ENCODE measurements at places on chromosomes 4 and X. TPM values are rescaled to one million over a fixed set of nuclear protein-coding genes. Genes with fewer than 3 reads are reported as not detected.
A peak's percentile ranks its signal among the peaks of the same experiment; 100 is the strongest.

Gene DCAF8L2
- total RNA-seq, result not detected

Gene CRLF2
- total RNA-seq, result not detected

Gene DUSP9
- total RNA-seq, result not detected

Gene BTC
- total RNA-seq, result not detected

Gene CXorf51B
- not detected for total RNA-seq

DNA sequence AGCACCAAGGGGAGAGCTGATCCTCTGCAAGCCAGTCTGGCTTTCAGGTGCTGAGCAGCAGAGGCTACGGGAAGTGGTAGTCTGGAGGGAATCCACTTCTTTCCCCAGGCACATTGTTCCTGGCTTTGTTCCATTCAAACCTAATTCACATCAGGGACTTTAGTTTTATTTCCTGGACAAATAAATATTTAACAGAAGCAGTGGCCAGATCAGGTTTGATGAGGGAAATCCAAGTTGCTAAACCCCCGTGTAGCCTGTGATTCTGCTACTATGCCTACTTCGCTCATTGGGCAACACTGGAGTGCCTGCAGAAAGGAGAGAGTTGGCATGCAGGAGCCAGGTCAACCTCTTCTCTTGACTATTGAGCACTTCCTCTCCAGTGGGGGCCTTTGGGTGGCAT, 13.8 kb upstream of the STBD1 start:
- no peak overlapping the region for H3K4me3 ChIP-seq
- peaks cover 22% of the 10 kb centered on the region for H3K36me3 ChIP-seq
- no peak for DNase-seq
- H3K27me3 ChIP-seq, result peaks cover 11% of the 10 kb centered on the region

GRCh38 chr4:56531149-56531770, 25.7 kb downstream of the ARL9 start:
- H3K27ac ChIP-seq, result no peak overlapping the region
- H3K4me3 ChIP-seq, result no peak overlapping the region
- H3K36me3 ChIP-seq, result no peaks in the 10 kb centered on the region
- no peaks in the 10 kb centered on the region for H3K27me3 ChIP-seq
- DNase-seq, result no peak

DNA sequence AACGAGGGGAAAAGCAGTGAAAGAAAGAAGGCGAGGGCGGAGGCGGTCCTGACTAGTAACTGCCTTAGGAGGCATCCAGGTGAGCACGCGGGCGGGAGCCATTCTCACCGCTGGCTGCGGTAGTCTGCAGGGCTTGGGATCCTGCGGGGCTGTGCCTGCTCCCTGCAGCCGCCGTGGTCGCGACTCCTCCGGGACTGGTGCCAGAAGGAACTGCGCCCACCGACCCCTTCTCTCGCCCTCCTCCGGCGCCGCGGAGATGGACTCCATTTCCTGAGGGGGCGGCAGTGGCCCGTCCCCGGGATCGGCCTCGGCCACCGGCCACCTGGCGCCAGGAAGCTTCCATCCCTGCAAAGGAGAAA, 543 bp downstream of the NFXL1 start:
- peak; percentile 15 for DNase-seq
- H3K27ac ChIP-seq, result peak overlapping the region; percentile 97
- no peaks in the 10 kb centered on the region for H3K27me3 ChIP-seq
- peaks cover 41% of the 10 kb centered on the region for H3K4me1 ChIP-seq

DNA sequence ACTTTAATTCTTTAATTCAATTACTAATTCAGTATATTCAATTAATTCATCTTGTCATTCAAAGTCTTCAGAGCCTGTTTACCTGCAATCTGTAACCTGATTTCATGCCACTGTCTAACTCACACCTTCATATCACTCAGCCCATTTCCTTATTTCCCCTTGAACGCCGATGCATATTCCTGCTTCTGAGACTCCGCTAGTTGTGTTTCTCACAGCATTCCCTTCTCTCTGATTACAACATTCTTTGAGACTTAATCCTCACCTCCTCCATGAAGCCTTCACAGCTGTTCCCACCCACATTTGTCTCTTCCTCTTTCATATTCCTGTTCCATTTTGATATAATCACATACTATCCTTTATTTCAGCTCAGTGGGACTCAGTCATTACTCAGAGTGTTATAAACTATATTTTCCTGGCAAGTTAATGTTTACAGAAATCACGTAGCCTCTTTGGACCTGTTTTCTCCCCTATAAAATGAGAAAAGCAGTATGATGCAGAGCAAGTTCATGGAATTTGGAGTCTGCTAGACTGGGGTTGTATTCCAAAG, 69.0 kb downstream of the MAP9 start:
- peaks cover 19% of the 10 kb centered on the region for H3K27me3 ChIP-seq
- DNase-seq, result no peak
- no peak overlapping the region for H3K27ac ChIP-seq
- H3K4me1 ChIP-seq, result no peaks in the 10 kb centered on the region
- H3K4me3 ChIP-seq, result no peak overlapping the region

DNA sequence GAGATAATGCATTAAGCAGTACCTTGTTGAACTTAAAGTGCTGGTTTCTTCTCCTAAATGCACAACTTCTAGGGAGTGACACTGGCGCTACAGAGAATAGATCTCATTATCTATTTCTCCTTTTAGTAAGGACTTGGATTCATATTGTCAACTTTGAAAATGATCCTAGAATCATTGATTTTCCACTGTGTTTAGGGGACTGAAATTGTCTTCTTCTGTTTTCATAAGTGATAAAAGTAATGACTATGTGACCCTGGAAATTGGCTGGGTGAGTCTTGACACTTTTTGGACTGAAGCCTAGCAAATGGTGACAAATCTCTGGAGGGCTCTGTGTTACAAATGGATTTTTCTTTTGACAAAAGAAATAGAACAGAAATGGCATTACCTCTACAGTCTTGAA, 167.8 kb downstream of the NDST4 start:
- no peaks in the 10 kb centered on the region for H3K27me3 ChIP-seq
- no peaks in the 10 kb centered on the region for H3K4me1 ChIP-seq
- no peak for DNase-seq
- H3K36me3 ChIP-seq, result no peaks in the 10 kb centered on the region
- no peak overlapping the region for H3K4me3 ChIP-seq
- no peak overlapping the region for H3K27ac ChIP-seq

DNA sequence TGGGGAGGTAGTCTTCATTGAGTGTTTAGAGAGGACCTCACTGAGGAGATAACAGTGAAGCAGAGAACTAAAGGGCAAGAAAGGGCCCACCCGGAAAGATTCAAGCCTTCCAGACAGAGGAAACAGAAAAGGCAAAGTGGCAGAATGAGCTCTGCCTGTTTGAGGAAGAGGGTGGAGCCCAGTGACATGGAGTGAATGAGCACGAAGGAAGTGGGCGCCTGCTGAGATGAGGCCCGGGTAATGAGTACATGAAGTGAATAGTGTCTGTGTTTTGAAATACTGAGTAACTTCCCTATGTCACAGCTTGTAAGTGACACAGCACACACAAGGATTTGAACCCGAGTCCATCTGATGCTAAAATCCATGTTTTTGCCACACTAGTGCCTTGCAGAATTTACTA, 32.5 kb upstream of the TLR2 start:
- H3K27ac ChIP-seq, result peak overlapping the region; percentile 93
- no peaks in the 10 kb centered on the region for H3K36me3 ChIP-seq
- H3K4me1 ChIP-seq, result peaks cover 13% of the 10 kb centered on the region
- DNase-seq, result peak; percentile 55
- H3K4me3 ChIP-seq, result peak overlapping the region; percentile 47

DNA sequence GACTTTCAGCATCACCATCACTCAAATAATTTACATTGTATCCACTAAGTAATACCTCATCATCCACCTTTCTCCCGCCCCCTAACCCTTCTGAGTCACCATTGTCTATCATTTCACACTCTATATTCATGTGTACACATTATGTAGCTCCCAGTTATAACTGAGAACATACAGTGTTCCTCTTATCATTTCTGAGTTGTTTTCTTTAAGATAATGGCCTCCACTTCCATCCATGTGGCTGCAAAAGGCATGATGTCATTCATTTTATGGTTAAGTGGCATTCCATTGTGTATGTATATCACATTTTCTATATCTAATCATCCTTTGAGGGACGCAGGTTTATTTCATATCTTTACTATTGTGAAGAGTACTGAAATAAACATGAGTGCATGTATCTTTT, 14.6 kb upstream of the NDST4 start:
- no peak overlapping the region for H3K4me3 ChIP-seq
- H3K4me1 ChIP-seq, result no peaks in the 10 kb centered on the region
- H3K36me3 ChIP-seq, result no peaks in the 10 kb centered on the region
- H3K27me3 ChIP-seq, result no peaks in the 10 kb centered on the region
- H3K27ac ChIP-seq, result no peak overlapping the region

DNA sequence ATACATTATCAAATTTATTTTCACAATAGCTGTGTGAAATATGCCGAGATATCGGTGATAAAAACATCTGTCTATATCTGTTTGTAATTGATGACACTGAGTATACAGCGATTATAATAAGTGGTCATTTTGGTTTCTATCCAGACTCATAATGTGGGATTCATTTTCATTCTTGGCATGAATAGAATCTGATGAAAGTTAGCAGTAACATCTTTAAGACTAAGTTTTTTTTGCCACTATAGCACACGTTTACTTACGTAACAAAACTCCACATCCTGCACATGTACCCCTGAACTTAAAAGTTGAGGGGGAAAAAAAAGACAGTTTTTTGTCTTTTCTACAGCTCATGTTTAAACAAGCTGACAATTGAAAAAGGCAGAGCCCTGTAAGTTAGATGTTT, 86.4 kb downstream of the PPA2 start:
- H3K27me3 ChIP-seq, result no peaks in the 10 kb centered on the region
- no peak for DNase-seq
- H3K4me1 ChIP-seq, result peaks cover 3% of the 10 kb centered on the region
- H3K36me3 ChIP-seq, result peaks cover 20% of the 10 kb centered on the region
- no peak overlapping the region for H3K4me3 ChIP-seq

- H3K4me1 ChIP-seq, result peaks cover 7% of the 10 kb centered on the region
- H3K27ac ChIP-seq, result no peak overlapping the region
- H3K4me3 ChIP-seq, result peak overlapping the region; percentile 68
- H3K27me3 ChIP-seq, result no peaks in the 10 kb centered on the region
Measured at GRCh38 chrX:17861489-17862011, 452 bp upstream of the RAI2 start.

DNA sequence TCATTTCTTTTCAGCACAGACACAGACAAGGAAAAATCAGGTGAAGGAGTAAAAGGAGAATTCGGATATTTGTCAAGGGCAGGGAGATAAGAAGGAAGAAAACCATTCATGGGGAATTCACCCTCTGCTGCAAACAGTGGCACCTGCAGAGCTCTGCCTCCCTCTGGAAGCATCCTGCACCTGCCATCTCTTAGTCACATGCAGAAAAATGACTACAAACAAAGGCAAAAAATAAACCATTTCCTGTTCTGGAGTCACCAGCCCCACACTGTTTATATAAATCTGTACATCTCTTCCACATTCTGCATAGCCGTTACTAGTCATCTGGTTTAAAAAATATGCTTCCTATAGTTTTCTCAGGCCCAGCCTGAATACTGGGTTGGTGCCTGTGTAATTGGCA, 205.3 kb downstream of the ARAP2 start:
- no peak overlapping the region for H3K4me3 ChIP-seq
- H3K27ac ChIP-seq, result no peak overlapping the region
- H3K4me1 ChIP-seq, result peaks cover 1% of the 10 kb centered on the region
- no peak for DNase-seq
- no peaks in the 10 kb centered on the region for H3K27me3 ChIP-seq
- peaks cover 15% of the 10 kb centered on the region for H3K36me3 ChIP-seq

GRCh38 chr4:188780028-188780427, 640.8 kb downstream of the TRIML1 start:
- no peak overlapping the region for H3K27ac ChIP-seq
- H3K27me3 ChIP-seq, result no peaks in the 10 kb centered on the region
- no peaks in the 10 kb centered on the region for H3K4me1 ChIP-seq

DNA sequence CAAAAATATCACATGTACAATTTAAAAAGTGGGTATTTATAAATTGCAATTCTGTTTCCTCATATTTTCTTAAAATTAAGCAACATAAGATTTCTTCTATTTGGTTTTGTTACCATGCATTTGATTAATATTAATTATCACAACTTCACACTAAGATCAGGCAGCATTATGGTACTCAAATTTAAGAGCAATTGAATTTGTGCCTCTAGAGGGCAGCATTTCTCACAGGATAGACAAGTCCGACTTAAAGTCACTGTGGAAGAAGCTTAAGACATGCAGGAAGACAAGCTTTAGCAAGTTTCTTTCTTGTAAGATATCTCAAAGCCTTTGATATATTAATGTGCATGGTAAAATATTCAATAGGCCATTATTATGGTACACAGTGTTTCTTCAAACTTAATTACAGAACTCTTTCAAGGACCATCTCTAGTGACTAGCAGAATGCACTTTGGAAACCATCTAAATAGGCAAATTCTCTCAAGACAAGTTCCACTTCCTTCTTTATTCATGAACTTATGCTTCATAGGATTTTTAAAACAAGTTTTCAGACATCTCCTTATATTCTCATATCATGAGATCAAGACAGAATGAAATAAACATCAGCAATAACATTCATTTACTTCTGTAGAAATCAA, 35.0 kb downstream of the FBXW7 start:
- H3K27ac ChIP-seq, result peak overlapping the region; percentile 6
- peaks cover 12% of the 10 kb centered on the region for H3K4me1 ChIP-seq
- no peak overlapping the region for H3K4me3 ChIP-seq

DNA sequence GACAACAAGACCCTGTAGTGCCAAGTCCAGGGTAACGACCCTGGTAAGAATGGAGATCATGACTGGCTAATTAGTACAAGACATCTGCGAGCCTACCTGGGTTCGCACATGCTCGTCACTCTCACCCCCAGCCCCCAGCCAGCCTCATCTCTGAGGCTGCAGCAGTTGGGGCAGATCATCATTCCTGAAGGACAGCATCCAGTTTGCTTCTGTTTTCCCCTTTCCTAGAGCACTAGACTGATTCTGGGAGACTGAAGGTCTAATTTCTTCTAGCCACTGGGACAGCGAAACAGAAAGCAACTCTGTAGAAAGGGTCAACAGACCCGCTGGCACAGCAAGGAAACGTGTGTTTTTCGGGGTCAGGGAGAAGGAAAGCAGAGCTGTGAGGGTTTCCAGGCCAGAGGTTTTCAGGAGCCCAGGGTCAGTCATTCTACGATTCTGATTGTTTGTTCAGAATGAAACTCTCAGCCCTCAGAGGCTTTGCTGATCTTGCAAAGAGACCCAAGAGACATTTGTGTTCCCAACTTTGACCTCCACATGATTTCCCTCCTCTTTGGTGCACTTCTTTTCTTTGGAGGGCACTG, 343.1 kb upstream of the NOCT start:
- no peak for DNase-seq
- H3K27me3 ChIP-seq, result peaks cover 10% of the 10 kb centered on the region
- no peak overlapping the region for H3K4me3 ChIP-seq
- no peaks in the 10 kb centered on the region for H3K4me1 ChIP-seq
- no peaks in the 10 kb centered on the region for H3K36me3 ChIP-seq
- no peak overlapping the region for H3K27ac ChIP-seq

DNA sequence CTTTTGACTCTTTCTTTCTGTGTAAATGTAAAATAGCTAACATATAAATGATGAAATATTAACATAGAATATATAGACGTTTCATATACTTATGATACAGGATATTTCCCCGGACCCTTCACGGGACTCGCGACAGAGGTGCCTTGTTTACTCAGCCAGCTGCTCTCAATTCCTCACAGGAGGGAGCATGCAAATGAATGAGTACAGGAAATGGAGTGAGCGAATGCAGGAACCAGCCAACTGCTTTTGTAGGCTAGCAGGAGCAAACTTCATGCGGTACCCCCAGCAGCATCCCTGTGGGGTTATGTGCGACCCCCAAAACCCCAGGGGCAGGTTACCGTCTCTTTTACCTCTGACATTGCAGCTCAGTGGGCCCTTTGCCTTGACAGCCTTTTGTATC, 110.3 kb upstream of the PDHA2 start:
- no peak for DNase-seq
- no peaks in the 10 kb centered on the region for H3K4me1 ChIP-seq
- H3K27ac ChIP-seq, result no peak overlapping the region
- H3K27me3 ChIP-seq, result no peaks in the 10 kb centered on the region
- no peaks in the 10 kb centered on the region for H3K36me3 ChIP-seq

- no peak for DNase-seq
- H3K27ac ChIP-seq, result no peak overlapping the region
- H3K36me3 ChIP-seq, result no peaks in the 10 kb centered on the region
Measured at GRCh38 chr4:116733370-116733769, 352.0 kb downstream of the TRAM1L1 start.

Measured in naive thymus-derived CD8-positive, alpha-beta T cell (primary cell).